ENCODE measurements at places on chromosomes 13 and 19.
A peak's percentile ranks its signal among the peaks of the same experiment; 100 is the strongest.

GRCh38 chr13:30616927-30617314 is 799 bp upstream of the USPL1 start:
- peak; percentile 91 for DNase-seq

DNA sequence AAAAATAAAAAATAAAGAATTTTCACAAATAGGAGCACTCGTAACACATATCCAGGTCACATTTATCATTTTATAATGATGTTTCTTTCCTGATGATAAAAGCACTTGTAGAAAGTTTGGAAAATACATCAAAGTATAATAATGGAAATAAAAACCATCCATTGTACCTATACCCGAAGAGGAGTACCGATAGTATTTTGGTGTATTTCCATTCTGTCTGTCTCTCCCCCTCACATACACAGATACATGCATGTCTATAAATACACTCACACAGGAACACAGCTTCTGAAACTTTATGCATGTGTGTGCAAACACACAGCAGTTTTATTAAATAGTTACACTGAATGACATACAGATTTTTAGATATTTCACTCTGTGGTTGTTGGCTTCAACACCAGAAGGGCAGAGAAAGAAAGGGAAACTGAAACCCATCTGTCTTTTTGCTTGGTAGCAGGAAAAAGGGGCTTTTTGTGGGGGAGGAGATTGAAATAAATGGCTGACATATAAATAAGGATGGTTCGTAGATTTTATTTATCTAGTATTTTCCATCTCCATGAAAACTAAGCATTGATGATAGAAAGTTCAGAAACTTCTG is 114.8 kb downstream of the LRCH1 start:
- DNase-seq = no peak

DNA sequence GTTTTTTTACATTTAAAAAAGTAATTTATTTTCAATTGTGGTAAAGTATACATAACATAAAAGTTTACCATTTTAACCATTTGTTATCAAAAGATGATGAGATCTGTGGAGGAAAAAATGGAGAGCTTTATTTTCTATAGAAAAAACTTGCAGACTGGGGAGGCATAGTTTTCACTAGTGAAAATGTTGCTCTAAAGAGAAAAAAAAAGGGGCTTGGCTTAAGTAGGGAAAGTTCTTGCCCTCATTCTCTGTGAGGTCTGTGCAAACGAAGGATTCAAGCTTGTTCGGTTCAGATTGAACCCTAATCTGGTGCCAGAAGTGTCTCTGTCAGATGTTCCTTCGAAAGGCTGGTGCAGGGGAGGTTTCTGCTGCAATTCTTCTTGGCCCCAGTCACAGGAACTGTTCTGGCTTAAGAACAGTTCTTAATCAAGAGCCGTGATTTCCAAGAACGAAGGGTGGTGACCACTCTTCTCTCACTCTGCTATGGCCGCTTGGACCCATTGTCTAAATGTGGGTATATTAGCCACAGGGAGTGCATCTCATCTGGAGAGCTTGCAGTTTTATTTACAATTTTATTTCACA is 42.1 kb downstream of the PCCA start:
- no peak for DNase-seq

DNA sequence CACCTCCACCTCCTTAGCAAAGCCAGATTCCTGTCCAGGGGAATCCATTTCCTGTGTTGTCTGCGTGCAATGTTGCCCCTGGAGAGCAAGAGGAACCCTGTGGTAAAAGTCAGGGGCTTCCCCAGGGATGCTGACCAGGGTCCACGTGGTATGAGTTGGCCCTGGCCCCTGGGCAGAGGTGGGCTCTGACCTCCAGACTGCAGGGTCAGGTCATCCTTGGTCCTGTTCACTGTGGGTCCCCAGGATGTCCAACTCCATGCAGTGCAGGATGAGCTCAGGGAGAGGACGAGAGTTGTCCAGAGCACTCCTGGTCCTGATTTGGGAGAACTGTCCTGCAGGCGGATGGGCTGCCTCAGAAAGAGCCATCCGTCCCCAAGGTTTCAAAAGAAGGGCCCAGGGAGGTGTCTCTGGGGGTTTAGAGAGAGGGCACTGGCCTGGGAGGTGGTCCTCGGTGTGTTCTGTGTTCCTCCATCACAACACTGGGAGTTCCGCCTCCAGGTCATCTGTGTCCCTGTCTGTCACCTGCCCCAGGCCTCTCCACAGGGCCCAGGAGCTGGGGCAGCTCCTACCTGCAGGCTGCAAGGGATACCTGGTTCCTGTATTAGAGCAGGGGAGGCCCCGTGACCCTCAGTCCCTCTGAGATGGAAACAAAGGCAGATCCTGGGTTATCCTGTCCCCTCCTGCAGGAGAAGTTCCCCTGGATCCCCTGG is 1.2 kb upstream of the CEACAM4 start:
- no peak for DNase-seq

DNA sequence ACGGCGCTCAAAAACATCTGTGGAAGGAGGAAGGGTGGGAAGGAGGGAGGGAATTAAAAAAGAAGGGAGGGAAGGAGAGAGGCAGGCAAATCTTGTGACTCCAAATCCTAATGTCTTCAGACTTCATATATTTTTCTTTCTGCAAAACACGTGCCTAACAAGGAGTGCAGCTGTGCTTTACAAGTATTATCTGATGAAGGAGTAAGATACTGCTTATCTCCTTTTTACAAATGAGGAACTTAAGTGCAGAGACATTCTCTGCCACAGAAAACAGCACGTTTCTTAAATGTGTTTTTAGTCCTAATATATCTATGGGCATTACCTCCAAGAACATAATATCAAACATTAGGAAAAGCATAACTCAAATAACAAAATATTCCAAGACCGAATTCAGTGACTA is 6.5 kb downstream of the FLT3 start:
- DNase-seq = no peak

DNA sequence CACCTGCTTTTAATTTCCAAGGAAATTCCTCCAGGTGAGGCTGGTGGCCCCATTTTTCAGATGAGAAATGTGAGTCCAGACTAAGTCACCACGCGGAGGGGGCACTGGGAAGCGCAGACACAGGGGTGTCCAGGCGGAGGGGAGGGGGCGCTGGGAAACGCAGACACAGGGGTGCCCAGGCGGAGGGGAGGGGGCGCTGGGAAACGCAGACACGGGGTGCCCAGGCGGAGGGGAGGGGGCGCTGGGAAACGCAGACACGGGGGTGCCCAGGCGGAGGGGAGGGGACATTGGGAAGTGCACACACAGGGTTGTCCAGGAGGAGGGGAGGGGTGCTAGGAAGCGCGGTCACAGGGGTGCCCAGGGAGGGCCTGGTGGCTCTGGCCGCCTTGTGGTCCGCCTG is 3.5 kb downstream of the GRK1 start:
- DNase-seq = no peak

- no peak for DNase-seq
Observed at GRCh38 chr13:43939086-43939485, 59.4 kb downstream of the LACC1 start.

DNA sequence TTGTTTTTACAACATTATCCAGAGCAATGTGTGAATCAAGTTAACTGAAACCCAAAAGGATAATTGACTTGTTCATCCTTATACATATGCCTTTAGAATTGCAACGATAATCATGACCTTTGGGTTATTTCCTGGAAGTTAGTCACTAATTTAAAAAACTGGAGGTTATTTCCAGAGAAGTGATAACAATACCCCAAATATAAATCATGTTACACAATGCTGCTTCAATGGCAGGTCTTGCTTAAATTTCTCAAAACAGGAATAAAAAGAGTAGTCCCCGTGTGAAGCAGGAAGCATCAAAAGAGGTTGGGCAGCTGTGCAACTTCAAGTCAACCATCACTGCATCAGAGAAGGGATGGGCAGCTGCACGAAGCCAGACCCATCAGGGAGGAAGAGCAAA is 134.4 kb downstream of the EFNB2 start:
- no peak for DNase-seq
